DND-41 (cell line): ENCODE measurements at places on chromosomes 1 and 21.

GRCh38 chr1:59532102-59532501 is 235.2 kb downstream of the FGGY start:
- DNase-seq = no peak

DNA sequence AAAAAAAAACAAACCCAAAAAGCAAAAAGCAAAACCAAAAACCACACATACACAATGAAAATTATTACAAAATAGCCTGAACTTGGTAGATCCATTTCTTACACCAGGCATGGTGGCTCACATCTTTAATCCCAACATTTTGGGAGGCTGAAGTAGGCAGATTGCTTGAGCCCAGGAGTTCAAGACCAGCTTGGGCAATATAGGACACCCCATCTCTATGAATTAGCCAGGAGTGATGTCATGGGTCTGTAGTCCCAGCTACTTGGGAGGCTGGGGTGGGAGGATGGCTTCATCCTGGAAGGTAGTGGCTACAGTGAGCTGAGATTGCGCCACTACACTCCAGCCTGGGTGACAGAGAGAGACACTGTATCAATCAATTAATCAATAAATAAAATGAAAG is 42.1 kb upstream of the SCAF4 start:
- no peak for DNase-seq

DNA sequence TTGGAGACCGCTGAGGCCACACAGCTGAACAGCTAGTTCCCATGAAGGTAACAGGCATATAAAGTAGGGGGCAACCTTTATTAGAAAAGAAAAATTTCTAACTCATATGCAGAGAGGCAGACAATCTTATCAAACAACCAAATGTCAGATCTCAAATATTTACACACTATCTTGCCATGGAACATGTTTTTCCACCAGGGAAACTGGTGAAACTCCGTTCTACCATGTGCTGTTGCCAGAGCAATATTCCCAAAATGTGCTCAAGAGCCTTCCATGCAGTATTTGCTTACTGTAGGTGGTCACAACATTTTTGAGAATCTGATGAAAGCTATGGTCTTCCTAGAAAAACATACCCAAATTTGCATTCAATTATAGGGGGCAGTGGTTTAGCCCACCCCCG is 143.4 kb upstream of the MAGI3 start:
- no peak for DNase-seq

GRCh38 chr1:109793089-109793485 is 29.4 kb upstream of the EPS8L3 start:
- no peak for DNase-seq

- DNase-seq = no peak
Observed at GRCh38 chr1:208088319-208088718, 155.9 kb downstream of the PLXNA2 start.

- DNase-seq = no peak
Observed at GRCh38 chr21:39673736-39674135, 61.0 kb downstream of the B3GALT5 start.

DNA sequence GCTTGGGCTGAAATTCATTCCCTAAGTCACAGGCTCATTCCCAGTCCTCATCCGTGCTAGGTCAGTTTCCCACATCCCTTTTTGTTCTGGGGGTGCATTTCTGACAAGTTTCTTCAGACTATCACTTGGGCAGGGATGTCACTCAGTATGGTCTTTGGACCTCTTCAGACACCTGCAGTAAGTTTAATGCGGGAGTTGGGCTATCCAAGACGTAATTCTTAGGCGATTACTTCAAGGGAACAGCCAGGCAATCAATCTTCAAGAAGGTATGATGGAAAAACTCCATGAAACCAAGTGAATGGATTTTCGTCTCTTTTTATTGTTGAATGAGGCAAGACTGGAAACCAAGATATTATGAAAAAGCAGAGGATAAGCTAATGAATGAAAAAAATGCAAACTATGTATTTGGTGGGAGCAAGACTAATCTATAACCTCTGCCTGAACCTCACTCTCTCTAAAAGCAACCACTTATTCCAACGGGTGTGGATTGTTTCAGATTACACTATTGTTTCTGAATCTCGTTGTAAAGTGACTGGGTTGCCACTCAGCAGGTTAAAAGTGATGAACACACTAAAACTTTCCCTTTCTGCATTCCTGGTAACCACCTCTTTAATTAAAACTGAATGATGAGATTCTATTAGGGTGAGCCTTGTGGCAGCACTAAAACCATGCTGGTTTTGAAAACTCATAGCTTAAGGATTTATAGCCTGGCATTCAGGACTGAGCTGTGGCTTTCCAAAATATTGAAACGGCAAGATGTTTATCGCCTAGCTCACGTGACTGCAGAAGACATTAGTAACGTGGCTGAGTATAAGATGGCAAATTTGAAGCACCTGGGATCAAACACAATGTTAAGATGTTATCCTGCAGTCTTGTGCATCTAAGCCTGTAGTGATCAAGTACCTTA is 1.1 kb downstream of the RASAL2 start:
- no peak for DNase-seq

DNA sequence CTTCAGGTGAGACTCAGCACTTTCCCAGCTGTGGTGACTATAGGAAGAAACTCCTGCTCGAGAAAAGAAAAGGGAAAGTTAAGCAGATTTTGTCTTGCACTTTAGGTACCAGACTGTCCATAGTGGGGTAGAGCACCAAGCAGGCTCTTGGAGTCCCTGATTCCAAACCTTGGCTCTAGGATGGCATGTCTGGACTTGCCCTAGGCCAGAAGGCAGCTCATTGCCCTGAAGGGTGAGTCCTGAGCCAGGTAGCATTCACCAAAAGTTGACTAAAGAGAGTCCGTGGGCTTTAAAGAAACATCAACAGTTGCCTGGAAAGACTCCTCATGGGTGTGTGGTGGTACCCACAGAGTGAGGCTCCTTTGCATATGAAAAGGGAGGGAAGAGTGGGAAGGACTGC is 145.2 kb upstream of the SNX7 start:
- DNase-seq = no peak

GRCh38 chr1:219092206-219092605 is 81.5 kb upstream of the LYPLAL1 start:
- DNase-seq = no peak

- no peak for DNase-seq
Observed at GRCh38 chr1:25611843-25612242, 4.7 kb upstream of the MAN1C1 start.

DNA sequence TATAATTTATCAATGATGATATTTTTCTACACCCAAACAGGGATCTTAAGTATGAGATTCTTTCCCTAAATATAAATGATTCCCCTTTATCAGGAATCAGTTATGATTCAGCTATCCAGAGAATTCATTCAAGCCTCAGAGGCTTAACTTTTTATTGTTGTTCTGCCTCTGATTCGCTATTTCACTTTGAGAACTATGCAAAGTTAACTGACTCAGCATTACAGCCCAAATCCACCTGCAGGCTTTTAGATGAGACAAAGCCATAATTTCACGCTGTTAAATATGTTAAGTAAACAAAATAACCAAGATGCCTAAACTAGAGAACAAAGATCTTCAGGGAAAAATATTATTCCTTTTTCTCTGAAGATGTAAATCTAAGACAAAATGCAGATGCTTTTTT is 8.5 kb downstream of the SCYL3 start:
- no peak for DNase-seq

- no peak for DNase-seq
Observed at GRCh38 chr1:188689542-188689941, 1788.1 kb downstream of the BRINP3 start.

- no peak for DNase-seq
Observed at GRCh38 chr1:43463479-43463878, 9.7 kb upstream of the HYI start.

- no peak for DNase-seq
Observed at GRCh38 chr1:115564201-115564600, 77.6 kb upstream of the VANGL1 start.

GRCh38 chr1:228938537-228938901 is 203.2 kb downstream of the RHOU start:
- peak; percentile 56 for DNase-seq

- DNase-seq = no peak
Observed at GRCh38 chr21:22993822-22994574, 1995.8 kb downstream of the NCAM2 start.

DNA sequence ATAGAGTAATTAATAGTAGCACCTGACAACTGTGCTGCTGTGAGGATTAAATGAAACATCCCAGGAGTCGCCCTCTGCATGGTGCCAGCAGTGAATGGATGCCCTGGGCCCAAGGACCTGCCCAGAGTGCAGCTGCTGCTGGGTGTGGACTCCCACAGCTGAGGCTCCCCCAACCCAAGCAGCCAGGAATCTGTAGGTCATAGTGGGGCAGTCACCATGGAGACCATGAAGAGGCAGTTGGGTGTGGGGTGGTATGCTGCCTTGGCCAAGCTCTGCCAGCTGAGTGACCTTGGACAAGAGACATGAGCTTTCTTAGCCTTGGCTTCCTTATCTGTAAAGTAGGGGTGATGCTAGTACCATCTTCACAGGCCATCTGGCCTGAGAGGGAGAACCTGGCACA is 9.4 kb downstream of the OLIG2 start:
- no peak for DNase-seq

DNA sequence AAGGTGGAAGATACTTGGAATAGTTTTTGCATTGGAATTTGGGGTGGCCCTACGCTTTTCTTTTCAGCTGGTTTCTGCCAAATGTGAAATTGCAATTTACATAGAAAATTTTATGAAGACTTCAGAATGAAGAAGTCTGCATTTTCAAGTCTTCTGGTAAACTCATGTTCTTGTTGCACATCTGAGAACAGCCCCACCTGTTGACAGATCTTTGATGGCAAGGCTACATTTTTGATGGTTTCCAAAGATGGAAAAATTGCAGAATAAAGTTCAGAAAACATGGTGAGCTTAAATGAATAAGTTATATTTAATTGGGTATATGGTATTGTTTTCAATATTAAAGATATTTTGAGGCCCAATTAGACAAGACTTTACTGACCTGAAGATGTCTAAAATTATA is 25.4 kb downstream of the OLFM3 start:
- no peak for DNase-seq

DNA sequence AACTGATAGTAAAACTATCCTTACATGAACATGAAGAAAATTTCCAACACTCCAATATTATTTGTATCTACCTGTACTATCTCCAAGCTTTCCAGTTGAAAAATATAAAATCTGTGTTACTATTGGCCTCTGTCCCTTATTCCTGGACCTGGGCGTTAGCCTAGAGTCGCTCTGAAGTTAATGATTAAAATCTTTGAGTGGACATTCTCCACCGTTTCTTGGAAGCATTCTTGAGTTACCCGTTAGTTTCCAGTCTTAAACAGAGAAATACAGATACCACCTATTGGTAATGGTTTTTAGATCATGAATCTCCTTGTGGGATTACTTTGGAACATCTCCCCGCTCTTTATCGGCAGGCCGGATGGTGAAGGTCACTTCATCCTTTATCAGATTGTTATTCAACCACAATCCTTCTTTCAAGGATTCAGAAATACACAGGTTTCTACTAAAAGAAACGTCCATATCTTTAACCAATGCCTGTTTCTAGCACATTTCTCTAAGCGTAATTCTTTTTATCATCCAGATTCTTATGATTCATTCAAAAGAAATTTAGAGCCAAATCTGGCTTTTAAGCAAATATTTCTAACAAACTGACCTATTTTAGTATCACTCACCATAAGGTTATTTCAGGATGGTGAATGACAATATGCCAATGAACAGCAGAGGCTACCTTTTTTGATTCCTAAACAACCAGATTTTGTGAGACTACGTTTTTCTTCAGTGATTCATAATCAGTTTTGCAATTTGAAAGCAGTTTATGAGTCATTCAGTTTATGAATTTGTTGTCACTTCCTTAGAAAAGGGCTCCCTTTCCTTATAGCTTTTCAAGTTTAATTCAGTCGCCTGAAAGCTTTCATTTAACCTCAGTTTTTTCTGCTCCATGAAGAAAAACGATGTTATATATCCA is 70.2 kb upstream of the ERRFI1 start:
- no peak for DNase-seq

DNA sequence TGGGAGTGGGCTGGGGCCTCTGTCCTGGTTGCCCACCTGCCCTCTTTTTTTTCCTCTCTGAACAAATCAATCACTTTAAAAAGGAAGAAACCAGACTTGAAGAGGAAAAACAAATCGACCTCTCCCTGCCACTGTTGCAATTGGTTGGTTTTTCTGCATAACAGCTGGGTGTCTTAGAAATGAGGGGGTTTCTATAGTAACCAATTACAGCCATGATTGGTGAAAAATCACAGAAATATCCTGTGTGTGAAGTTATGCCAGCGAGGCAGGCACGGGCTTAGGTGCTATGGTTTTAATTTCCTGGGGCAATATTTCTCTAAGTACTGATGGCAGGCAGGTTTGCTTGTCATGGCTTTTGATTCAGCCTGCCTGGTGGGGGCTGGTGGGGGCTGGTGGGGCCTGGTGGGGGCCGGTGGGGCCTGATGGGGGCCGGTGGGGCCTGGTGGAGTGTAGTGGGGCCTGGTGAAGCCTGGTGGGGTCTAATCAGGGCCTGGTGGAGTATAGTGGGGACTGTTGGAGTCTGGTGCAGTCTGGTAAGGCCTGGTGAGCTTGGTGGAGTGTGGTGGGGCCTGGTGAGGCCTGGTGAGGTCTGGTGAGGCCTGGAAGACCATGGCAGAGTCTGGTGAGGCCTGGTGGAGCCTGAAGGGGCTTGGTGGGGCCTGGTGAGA is 54.6 kb downstream of the AJAP1 start:
- no peak for DNase-seq

GRCh38 chr21:44496564-44497550 is 41.5 kb downstream of the LRRC3 start:
- DNase-seq = no peak

DNA sequence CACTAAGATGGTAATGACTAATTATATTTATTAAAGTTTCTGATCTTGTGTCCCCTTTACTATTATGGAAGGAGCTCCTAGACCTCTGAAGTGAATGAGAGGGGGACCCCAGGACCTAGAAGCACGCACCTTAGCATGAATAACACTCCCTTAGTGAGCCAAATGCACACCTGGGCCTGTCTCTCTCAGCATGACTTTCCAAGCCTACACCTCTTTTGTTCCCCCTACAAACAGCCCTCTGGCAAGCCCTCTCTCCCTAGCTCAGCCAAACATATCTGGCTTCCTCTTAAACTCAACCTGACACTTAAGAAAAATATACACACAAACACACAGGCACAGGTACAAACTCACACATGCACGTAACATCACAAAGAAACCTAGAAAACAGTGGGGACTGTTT is 7.3 kb upstream of the CTH start:
- no peak for DNase-seq

- DNase-seq = no peak
Observed at GRCh38 chr1:199529324-199529723, 498.2 kb upstream of the NR5A2 start.

GRCh38 chr1:173878251-173878650 is 10.1 kb downstream of the ZBTB37 start:
- DNase-seq = no peak

DNA sequence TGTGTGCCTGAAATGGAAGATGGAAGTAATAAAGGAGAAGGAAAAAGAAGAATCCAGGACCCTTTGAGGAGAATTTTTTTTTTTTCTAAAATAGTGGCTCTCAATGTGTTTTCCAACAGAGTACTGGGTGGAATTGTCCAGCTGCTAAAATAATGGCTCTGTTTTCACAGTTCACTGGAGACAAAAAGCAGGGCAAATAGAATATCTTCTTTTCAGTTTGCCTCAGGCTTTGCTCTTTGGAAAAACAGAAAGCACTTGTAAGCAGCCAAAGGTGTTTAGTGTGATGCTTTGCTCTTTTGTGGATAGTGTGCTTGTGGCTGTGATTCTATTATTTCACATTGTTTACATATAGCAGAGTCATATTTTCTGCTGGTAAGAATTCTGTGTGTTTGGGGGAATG is 77.4 kb upstream of the MROH9 start:
- DNase-seq = no peak
